Activated T-cell treated with anti-CD3 and anti-CD28 coated beads for 48 hours (primary cell): ENCODE measurements at places on chromosomes 3 and 15.

DNA sequence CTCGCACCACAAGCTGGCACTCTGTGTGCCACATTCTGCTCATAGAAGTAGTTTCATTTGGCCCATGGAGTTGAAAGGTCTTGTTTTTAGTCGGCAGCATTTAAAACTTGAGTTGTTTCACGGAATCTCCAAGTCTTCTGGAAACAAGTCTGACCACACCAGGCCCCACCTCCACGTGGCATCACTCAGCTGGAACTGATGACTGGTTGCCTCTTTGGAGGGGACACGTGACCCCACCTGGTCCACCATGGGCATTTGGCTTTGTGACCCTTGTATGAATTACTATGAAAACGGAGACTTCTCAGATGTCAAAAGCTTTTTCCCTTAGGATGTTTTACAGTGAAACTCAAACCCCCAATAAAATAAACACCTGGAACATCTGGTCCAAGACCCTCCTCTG is 74.9 kb downstream of the NTRK3 start:
- DNase-seq: no peak

DNA sequence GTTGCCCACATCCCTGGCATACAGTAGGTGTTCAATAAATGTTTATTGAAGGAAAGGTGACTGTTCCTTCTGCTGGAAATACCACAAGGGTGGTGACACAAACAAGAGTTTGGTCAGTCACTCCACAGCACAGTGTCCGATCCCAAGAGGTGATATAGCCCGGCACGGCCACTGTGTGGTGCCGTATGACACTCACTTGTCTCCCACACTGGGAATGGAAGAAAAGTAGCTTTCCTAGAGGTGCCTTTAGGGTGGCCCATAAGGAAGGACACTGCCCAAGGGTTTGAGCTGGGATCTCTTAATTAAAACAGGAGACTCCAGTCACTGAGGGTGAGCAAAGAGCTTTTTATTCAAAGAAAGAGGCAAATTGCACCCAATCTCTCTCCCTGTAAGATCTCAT is 40.5 kb downstream of the TGM4 start:
- DNase-seq: no peak

DNA sequence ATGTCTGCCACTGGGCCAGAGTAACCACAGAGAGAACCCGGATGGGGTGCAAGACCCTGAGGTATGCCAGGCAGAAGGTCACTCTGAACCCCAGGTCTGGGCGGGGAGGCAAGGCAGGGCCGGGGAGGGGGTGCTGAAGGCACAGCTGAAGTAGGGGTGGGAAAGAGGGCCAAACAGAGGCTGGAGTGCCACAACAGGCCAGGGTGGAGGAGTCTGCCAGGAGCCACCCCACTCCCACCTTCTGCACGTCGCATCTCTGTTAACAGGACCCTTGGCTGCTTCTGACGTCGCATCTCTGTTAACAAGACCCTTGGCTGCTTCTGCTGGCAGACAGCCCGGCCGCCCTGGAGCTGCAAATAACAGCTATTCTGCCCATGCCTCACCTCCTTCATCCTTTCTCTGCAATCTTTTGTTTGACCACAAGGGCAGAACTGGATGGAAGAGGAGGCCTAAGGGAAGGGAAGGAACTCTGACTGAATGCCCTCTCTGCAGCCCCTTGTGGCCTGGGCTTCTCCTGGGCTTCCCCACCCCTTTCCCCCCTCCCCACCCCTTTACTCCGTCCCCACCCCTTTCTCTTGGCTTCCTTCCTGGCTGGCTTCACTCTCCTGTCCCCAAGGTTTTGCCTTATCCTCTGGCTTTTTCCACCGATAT is 20.6 kb upstream of the FBLN2 start:
- no peak for DNase-seq

- no peak for DNase-seq
Observed at GRCh38 chr15:86906376-86906775, 826.7 kb downstream of the AGBL1 start.

DNA sequence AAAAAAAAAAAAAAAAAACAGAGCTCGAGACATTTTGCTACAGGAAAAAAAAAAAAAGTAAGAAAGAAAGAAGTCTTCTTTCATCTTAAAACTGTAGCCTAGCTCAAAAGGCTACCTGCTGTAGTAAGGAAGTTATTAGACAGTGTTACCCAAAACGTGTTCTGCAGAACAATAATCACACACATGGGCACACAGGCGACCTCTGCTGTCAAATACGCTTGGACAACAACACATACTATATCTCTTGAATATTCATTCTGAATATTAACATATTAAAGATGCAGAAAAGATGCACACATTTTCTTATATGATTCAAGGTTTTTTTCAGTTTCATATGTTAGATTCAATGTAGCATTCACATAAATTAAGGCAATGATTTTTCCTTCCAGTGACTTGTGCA is 215.8 kb downstream of the ROBO1 start:
- DNase-seq: no peak

DNA sequence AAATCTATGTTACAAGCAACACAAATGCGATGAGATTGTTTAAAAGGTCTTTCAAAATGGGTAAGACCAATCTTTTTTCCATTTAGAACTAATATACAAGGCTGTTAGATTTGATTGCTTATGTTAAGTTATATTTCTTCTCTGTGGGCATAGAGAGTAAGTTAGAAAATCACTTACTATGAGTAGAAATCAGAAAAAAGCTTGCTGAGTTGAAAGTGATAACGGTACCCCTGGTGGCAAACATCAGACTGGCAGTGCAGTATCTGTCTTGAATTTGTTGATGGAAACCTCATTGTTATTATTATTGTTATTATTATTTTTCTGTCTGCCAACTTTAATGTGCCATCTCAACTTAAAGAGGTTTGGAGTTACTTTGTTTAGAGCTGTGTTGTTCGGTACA is 12.4 kb downstream of the CLDN11 start:
- DNase-seq: no peak

- no peak for DNase-seq
Observed at GRCh38 chr3:131236421-131236820, 145.2 kb upstream of the NUDT16 start.
